Mononuclear cell (primary cell): ENCODE measurements at places on chromosomes 11 and 22. TPM values are rescaled to one million over a fixed set of nuclear protein-coding genes. Genes with fewer than 3 reads are reported as not detected.

LBHD1 gene
- 5.9 TPM for total RNA-seq

P2RY6 gene
- total RNA-seq = 0.42 TPM

ZNF70 gene
- 0.52 TPM for total RNA-seq

KCTD17 gene
- 10.0 TPM for total RNA-seq

JAM3 gene
- total RNA-seq = 13.1 TPM

ZNF408 gene
- total RNA-seq = 12.1 TPM

GAS2 gene
- 1.2 TPM for total RNA-seq

OR8G5 gene
- not detected for total RNA-seq

PRR33 gene
- not detected for total RNA-seq

OR2AG1 gene
- not detected for total RNA-seq

DGAT2 gene
- 5.5 TPM for total RNA-seq

UBQLNL gene
- total RNA-seq = 0.52 TPM

PRDX5 gene
- total RNA-seq = 42.5 TPM

LRRC75B gene
- total RNA-seq = 0.63 TPM

FAM83F gene
- total RNA-seq = 2.7 TPM

GLYATL1B gene
- not detected for total RNA-seq

RASSF10 gene
- not detected for total RNA-seq
